Activated CD4-positive, alpha-beta T cell treated with anti-CD3 and anti-CD28 coated beads, Interleukin-2, Interleukin-4, amounts not matched to agents 100 ng/mL and 50 ng/mL, durations not matched to agents 16 hours and 8 hours (primary cell): ENCODE measurements at places on chromosomes 5 and 9.

- DNase-seq, result no peak
Observed at GRCh38 chr5:58972301-58972700, 389.4 kb downstream of the RAB3C start.

DNA sequence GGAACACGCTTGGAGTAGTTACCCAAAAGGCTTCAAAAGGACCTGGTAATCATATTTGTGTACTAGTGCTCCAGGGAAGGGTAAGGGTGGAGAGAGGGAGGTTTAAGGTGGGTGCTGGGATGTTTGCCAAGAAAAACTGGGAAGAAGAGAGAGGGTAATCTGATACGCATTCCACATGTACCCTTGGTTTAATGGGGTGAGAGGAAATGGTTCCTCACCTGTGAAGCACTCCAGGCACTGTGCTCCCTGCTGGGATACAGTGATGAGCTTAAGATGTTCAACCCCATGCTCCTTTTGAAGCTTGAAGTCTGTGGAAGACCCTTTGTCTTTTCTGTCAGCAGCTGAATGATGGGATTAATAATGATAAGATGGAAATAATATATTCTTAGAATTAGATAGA is 98.4 kb downstream of the COX7C start:
- DNase-seq, result no peak

- DNase-seq, result no peak
Observed at GRCh38 chr5:171453056-171453725, 33.7 kb downstream of the FGF18 start.

GRCh38 chr5:159094745-159095144 is 5.0 kb downstream of the EBF1 start:
- DNase-seq, result peak; percentile 20

DNA sequence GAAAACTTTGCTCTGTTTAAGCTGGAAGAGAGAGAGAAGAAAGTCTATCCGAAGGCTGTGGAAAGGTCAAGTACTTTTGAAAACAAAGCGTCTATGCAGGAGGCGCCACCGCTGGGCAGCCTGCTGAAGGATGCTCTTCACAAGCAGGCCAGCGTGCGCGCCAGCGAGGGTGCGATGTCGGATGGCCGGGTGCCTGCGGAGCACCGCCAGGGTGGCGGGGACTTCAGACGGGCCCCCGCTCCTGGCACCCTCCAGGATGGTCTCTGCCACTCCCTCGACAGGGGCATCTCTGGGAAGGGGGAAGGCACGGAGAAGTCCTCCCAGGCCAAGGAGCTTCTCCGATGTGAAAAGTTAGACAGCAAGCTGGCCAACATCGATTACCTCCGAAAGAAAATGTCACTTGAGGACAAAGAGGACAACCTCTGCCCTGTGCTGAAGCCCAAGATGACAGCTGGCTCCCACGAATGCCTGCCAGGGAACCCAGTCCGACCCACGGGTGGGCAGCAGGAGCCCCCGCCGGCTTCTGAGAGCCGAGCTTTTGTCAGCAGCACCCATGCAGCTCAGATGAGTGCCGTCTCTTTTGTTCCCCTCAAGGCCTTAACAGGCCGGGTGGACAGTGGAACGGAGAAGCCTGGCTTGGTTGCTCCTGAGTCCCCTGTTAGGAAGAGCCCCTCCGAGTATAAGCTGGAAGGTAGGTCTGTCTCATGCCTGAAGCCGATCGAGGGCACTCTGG is 32.6 kb downstream of the CD180 start:
- no peak for DNase-seq

- no peak for DNase-seq
Observed at GRCh38 chr5:81078930-81079329, 118.8 kb downstream of the RASGRF2 start.

DNA sequence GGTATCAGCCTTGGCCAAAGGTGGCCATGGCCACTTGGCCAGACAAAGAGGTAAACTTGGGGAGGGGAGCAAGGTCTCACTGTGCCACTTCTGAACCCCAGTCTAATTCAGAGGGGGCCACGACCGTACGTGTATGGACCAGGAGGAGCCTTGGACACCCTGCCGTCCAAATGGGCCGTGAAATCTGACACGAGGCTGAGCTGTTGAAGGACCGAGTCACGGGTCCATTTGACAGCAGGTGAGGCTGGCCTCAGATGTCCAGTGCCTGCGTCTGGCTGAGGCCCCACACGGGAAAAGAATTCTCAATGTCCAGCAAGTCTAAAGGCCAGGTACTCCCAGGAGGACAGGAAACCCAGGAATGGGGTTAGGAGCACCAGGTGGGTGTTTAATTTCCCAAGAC is 17.7 kb downstream of the CMBL start:
- DNase-seq, result no peak

DNA sequence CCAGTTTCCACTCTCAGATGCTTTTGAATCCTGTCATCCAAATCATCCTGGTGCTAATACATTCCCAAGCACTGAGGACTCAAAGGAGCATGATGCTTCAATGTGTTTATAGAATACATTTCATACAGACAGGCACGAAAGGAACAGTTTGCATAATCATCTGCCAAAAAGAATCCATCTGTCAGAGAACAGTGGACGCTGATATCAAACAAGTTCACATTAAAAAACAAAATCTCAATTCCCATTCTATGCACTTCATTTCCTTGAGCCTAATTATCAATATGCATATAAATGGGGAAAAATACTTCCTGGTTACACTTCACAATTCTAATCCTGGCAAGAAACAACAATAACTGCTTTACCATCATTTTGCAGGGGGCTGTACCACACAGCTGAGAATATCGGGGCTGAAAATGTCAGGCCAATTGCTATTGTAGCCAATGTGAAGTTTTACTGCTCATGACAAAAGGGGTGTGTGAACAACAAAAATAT is 125.5 kb upstream of the FAM174A start:
- no peak for DNase-seq
